SHP77 treated with DMSO at 0.1 percent for 48 hours (cell line): ENCODE measurements at places on chromosomes 11 and 22.

- DNase-seq, result no peak
Measured at GRCh38 chr11:66373265-66373664, 1.7 kb upstream of the SLC29A2 start.

- DNase-seq, result no peak
Measured at GRCh38 chr11:43708776-43709175, 28.2 kb downstream of the HSD17B12 start.

GRCh38 chr11:13098063-13098462 is 88.9 kb downstream of the RASSF10 start:
- DNase-seq, result no peak

DNA sequence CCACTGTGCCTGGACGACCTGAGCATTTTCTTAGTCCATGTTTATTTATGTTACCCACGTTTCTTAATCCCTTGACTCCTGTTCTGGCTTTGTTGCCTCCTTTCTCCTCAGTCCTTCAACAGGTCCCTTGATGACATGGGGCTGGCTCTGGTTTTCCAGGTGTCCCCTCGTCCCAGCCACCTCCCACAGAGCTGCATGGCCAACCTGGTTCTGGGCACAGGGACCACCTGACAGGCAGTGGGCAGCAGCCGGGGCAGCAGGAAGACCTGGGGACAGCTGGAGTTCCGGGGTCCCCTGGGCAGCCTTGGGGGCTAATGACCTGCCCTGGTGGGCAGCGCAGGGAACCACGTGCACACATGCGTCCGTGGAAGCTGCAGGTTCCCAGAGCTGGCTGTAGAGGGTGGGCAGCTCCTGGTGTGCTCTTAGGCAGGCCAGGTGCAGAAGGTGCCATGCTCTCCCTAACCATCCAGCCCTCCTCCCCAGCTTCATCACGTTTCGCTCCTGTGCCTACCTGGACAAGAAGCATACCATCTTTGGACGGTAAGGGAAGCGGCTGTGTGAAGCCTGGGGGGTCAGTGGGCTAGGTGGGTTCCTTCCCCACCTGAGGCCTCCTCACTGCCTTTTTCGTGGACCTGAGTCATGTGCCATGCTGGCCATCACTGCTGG is 27.7 kb downstream of the PPIL2 start:
- DNase-seq, result no peak

DNA sequence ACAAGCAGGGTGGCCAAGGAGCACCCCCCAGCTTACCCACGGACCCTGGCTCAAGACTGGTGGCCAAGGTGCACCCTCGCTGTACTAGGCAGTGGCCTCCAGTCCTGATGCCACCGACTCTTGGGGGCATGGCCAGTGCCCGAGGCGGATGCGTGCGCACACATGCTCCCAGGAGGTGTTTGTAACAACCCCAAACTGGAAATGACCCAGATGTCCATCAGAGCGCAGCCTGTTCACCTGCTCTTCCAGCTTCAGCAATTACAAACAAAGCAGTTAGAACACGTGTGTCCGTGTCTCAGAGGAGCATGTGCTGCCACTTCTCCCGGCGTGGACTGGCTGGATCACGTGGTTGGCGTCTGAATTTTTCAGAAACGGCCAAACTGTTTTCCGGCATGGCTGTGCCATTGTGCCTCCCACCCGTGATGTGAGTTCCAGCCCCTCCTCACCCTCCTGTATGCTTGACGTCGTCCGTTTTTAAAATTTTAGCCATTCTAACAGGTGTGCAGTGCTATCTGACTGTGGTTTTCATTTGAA is 7.1 kb upstream of the MUC6 start:
- no peak for DNase-seq

GRCh38 chr22:44685384-44686056 is 16.5 kb upstream of the PRR5 start:
- peak; percentile 11 for DNase-seq

DNA sequence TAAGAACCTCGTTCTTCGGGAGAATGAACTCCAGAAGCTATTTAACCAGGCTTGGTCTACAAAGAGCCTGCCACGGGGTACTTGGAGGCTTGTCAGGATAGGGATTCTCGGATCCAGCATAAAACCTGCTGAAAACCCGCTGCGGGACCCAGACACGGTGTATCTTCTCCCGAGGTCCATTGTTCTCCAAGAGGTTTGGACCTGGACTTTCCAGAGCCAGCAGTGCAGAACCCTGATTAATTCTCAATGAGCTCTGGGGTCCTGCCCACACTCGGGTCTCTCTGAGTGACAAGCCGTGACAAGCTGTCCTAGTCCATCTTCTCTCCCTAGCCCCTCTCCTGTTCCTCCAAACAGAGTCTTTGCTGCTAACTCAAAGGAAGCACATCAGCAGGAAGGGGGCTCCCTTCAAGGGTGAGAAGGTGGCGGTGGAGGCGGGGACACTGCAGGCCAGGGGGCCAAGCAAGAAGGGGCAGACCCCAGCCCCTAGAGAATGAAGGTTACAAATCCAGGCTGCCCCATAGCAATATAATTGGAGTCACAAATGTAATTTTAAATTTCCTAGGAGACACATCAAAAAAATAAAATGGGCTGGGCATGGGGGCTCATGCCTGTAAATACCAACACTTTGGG is 12.2 kb downstream of the SHANK2 start:
- no peak for DNase-seq

DNA sequence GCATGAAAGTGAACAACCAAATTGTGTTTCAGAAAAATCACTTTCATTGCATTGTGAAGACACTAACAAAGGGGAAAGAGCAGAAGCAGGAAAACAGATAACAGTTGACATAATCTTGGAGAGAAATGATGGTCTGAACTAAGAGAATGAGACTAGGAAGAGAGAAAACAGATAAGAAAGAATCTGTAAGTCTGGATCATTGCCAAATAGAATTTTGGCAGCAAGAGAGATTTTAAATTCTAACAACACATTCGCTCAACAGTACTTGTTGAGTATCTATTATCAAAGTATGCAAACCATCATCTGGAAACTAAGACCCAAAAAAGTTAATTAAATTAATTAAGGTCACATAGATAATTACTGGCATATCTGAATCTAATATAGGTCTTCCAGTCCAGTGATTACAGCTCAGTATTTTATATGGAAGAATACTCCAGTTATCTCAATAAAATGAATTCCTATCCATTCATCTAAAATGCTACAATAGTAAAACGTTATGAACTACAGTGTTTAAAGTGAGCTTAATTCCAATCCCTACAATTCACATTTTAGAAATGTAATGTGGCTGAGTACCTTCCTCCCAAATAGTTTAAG is 166.7 kb upstream of the FAT3 start:
- no peak for DNase-seq

DNA sequence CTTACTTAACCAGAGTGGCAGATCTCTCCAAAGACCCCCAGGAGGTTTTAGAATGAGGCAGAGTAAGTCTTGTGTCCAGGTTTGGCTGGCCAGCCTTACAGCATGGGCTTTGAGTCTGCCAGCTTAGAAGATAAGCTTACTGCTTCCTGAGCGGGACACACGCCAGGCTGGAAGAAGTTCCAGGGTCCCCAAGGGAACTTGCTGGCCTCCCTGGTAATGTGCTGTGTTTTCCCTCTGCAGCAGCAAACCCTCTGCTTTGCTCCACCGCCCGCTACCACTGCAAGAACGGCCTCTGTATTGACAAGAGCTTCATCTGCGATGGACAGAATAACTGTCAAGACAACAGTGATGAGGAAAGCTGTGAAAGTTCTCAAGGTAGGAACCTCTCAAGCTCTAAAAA is 154.2 kb downstream of the LDLRAD3 start:
- no peak for DNase-seq

- no peak for DNase-seq
Measured at GRCh38 chr11:61635787-61636186, 44.4 kb upstream of the DAGLA start.

DNA sequence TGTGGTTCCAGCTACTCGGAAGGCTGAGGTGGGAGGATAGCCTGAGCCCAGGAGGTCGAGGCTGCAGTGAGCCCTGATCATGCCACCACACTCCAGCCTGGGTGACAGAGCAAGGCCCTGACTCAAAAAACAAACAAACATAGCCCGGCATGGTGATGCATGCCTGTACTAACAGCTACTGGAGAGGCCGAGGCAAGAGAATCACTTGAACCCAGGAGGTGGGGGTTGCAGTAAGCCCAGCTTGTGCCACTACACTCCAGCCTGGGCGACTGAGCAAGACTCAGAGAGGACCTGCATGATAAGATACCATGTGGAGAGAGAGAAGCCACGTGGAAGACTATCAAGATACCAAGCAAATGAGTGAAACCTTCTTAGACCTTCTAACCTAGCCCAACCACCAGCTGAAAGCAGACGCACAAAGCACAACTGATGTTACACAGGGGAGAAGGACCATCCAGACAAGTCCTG is 36.1 kb downstream of the AMBRA1 start:
- DNase-seq, result no peak

GRCh38 chr11:115266066-115266639 is 238.1 kb downstream of the CADM1 start:
- DNase-seq, result no peak
